ENCODE measurements at places on chromosomes 16 and 17. TPM values are rescaled to one million over a fixed set of nuclear protein-coding genes. Genes with fewer than 3 reads are reported as not detected.

Gene MPDU1
- 146 TPM for total RNA-seq

Gene TENT4B
- total RNA-seq = 6.1 TPM

Gene GEMIN4
- total RNA-seq = 10.8 TPM

Gene PRSS36
- not detected for total RNA-seq

Gene RAB26
- total RNA-seq = 1.9 TPM

Gene ZNF423
- total RNA-seq = 0.97 TPM

Gene FAM83G
- 5.9 TPM for total RNA-seq

Gene ALOX12
- total RNA-seq = not detected

Gene COTL1
- 197 TPM for total RNA-seq

Gene EVPL
- total RNA-seq = not detected

Gene KRT34
- 0.12 TPM for total RNA-seq

Gene GSDMA
- not detected for total RNA-seq

Gene RAB34
- total RNA-seq = 275 TPM

All from H4 (cell line).